ENCODE measurements at places on chromosomes 3 and 15.

DNA sequence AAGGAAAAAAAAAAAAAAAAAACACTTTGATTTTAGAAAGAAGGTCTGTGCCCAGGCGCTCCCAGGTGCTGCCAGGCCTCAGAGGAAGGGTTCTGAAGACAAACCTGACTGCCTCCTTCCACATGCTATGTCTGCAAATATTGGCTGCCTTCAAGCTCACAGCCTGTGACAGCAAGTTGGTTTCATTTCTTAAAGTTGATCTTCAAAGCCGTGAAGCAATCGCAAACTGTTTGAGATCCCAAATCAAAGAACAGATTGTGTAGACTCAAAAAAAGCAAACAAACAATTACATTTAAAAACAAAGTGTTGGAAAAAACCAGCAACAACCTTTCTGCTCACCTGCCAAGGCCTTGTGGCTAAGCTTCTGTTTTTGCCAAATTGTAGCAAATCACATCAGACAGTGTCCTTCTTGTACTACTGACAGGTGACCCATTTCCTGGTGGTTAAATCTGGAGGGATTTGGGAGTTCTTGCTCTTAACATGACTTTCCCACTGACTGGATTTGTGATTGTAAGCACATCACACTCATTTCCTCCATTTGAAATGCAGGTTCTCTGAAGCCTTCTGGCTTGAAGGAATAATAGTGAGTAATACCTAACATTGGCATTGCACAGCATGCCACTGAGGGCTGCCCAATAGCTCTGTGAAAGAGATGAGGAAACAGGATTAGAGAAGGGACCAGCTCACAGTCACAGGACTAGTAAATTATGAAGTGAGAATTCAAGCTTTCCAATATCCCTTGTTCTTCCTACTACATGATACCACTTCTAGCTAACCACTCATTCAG lies 502.4 kb downstream of the LPP start:
- DNase-seq, result no peak

DNA sequence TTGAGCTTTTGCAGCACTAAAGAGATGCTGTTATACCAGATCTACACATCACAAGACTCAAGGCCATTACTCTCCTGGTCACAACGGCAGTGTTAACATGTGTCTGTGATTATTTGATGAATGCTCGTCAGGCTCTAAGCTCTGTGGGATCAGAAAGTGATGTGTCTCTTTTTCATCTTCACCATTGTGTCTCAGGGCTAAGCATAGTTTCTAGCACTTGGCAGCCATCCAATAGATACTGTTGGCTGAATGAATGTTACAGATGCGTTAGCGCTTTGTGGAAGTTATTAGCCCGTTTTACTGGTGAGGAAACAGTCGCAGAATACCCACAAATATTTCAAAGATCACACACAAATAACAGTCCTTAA lies 1.2 kb upstream of the FAM81A start:
- peak; percentile 14 for DNase-seq

GRCh38 chr3:181493423-181493822 lies 218.3 kb upstream of the SOX2 start:
- no peak for DNase-seq

DNA sequence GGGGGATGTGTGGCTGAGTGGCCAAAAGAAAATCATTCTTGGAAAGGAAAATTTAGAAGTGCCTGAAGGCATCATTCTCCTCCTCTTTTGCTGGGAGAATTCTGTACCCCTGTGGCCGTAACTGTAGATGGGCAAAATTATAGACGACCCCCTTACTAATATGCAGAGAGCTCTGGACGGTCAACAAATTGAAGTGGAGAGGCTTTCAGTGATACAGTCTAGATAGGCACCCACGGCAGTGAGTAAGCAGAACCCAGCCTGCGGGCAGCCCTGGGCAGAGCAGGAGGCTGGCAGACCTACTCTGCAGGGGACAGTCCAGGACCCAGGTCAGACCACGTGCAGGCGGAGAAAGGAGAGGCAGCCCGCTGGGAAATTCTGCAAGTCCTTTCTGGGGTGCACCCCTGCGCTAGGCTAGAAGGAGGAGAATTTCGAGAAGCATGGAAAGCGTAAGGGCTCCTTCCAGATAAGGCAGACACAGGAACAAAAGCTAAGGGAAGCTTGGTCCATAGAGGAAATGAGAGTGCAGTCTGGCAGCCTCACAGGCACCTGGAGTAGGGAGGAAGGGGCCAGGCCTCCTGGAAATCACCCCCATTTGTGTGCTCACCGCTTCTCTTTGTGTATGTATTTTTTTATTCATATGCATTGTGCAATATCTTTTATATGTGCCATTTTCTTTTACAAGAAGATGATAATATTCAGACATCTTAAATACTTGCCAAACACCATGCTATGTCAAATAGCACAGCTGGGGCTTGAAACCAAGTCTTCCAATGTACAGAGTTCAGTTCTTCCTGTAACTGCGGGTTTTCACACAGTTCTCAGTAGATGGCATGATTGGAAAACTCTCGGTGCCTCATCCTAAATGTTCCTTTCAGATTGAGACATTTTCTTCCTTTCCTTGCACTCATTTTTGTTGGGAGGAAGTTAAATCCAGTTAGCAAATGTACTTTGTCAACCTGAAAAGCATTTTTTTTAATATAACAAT lies 40.2 kb downstream of the LRRK1 start:
- no peak for DNase-seq

DNA sequence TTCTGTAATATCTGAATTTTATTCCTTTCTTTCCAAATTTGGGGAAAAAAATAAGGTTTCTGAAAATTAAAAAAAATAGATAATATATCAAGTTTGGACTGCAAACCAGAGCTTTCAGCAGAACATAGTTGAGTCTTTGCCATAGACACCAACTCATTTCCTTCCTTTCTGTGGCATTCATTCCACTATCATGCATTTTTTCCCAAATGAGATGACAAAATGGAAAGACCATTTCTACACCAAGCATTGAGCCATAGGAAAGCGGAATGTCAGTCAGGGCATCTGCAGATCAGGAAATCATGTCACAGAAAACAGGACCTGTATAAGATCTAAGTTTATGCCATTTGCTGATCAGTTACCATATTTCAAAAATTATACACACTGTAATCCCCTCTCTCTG lies 333.3 kb upstream of the THBS1 start:
- no peak for DNase-seq

DNA sequence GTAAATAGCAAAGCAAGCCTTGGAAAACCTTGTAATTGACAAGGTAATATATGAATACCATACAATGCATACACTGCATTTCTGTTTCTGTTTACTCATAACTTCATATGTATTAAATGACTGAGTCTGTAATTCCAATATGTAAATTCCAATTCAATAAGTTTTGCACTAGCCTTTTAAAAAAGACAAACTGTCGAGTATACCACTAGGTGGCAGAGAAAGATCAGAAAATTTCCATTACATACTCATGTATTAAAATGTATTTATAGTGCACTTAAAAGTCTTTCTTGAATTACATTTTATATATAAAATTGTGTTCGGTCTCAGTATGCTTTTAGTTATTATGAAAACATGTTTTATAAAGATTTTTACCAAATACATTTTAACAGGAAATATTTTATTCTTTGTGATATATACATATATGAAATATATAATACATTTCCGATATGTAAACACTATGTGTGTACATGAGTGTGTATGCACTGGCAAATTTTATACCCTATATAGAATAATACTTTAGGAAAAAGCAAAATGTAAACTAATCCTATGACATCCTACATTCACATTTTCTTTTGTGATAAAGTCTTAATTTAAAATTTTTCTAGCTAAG lies 216.8 kb downstream of the VGLL3 start:
- DNase-seq, result peak; percentile 36

DNA sequence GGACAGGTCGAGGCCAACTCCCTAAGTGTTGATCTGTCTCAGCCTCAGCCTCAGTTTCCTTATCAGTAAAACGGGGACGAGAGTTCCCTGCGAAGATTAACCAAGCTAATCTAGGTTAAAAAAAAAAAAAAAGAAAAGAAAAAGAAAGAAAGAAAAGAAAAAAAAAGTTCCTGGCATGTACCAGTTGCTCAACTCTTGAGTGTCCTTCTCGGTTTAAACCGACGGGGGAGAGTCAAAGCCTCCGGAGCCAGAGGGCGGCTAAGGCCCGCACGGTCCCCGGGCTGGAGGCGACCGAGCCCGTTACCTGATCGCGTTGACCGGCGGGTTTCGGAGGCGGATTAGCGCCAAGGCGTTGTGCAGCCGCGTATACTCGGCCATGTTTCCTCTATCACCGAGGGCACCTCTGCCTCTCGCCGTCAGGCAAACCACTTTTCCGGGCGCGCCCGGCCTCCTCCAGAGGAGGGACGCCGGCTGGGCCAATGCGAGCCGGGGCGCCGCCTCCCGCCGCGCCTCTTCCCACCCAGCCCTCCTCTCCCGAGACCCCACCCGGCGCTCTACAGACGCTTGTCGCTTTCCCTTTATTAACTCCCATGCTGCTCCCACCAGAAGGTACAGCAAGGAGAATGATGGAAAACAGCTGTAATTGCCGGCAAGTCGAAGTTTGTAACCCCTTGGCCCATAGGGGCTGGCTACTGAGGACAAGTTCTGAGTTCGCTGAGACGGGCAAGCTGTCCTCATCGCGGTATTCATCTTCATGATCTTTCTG lies at the start of gene EHHADH:
EHHADH (minus strand) TSS at position 405 of the 766 bp plus-strand sequence; CDS start at position 378, 27 bp downstream.
- no peak for DNase-seq

GRCh38 chr3:114418724-114419543 lies 125.1 kb downstream of the TIGIT start:
- DNase-seq, result peak; percentile 72

GRCh38 chr3:51703761-51704510 lies 2.9 kb upstream of the GRM2 start:
- no peak for DNase-seq

DNA sequence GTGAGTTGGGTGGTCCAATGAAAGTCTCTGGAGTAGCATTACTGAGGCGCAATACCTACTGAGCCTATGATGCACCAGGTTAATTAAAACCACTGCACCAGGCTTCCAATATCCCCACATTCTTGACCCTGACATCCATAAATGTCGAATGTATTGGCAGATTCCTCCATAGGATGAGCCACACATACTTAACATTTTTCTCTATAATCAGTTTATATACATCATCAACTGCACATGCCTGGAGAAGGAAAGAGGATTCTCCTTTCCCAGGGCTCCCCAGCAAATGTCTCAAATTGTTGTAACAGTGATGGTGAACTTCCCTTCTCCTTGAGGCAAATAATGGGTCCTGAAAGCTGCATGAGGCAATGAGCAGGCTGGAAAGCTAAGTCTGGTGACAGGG lies 82.3 kb upstream of the LPP start:
- no peak for DNase-seq

GRCh38 chr15:57591822-57592367 lies at the start of gene MYZAP:
TSS of gene MYZAP (plus strand) at chr15:57591904. CDS start at chr15:57592035, 131 bp downstream.
- no peak for DNase-seq

- no peak for DNase-seq
These were observed 105.7 kb downstream of the CPN2 start for GRCh38 chr3:194245474-194245873.

GRCh38 chr3:182696916-182697315 lies 96.4 kb upstream of the ATP11B start:
- DNase-seq, result no peak

DNA sequence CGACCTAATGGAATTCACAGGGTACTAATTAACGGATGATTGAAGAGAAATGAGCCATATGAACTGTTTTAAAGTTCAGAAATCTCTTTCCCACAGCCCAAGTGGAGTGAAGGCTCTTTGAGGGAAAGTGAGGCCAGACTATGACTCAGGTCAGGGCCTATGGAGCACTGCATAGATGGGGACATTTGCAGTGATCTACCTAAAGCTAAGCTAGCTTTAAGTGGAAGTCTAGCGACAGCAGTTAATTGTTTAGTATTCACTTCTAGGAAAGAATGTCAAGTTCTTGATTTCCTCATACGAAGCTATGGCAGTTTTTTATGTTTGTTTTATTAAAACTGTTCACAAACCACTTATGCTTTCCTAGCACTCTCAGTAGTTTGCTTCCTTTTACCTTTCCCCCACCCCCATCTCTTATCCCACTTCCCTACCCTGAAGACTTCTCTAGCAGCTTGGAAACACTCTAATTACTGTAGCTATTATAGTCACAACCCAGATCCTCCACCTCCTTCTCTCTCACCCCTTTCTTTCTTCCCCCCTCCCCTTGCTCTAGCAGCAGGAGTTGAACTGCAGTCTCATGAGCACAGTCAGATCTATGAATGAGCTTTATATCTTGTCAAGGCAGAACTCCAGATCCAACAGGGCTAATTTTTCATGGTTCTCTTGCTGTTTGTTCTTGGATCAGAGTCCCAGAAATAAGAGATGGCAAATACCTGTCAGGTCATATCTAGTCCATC lies 6.2 kb downstream of the ZNF609 start:
- no peak for DNase-seq

DNA sequence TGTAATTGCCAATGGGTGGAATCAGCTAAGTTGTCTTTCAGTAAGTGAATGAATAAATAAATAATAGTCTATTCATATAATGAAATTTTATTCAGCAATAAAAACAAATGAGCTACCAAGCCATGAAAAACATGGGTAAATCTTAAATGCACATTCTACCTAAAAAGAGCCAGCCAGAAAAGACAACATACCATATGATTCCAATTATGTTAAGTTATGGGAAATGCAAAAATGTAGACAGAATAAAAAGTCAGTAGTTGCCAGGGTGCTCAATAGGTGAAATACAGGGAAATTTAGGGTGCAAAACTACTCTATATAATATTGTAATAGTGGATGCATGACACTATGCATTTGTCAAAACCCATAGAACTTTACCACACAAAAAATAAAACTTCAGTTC lies 277.2 kb upstream of the EPHA6 start:
- no peak for DNase-seq

DNA sequence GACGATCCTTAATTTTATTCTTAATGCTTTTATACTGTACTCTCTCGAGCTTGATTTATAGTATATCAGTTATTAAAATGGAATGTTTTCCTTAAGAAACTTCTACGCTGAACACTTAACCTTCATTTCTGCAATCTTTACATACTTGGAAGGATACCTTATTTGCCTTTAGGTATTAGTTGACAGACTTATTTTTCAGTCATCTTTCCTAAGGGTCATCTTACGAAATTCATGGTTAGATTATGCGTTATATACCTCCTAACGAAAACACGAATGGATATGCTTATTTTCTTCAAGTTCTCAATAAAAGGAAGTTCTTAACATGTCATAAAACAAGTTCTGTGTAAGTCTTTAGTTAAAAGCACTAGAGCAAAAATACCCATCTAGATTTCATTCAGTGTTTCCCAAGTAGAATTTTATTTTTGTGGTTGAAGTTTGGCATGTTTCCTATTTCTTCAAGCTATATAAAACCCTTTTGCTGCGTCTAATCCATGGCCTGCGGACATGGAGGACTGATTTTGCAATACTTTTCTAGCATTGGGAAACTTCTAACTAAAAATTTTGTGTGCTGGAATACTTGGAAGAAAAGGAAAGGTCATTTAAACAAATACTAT lies 231.3 kb downstream of the TP63 start:
- no peak for DNase-seq

DNA sequence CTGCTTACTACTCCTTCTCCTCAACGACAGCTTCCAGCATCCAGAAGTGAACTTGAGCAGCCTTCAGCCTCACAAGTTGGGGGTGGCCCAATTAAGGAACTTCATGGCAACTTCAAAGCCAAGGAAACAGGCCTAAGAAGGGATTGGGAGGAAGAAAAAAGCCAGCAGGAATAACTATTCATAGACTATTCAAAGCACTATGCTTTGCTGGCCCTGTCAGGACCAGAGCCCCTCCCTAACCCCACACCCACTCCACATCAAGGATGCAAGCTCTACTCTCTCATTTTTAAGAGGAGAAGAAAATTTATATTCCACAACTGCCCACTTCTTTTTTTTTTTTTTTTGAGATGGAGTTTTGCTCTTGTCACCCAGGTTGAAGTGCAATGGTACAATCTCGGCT lies 10.0 kb upstream of the PRKAR2A start:
- no peak for DNase-seq
